ENCODE measurements at places on chromosomes 12 and 14.

DNA sequence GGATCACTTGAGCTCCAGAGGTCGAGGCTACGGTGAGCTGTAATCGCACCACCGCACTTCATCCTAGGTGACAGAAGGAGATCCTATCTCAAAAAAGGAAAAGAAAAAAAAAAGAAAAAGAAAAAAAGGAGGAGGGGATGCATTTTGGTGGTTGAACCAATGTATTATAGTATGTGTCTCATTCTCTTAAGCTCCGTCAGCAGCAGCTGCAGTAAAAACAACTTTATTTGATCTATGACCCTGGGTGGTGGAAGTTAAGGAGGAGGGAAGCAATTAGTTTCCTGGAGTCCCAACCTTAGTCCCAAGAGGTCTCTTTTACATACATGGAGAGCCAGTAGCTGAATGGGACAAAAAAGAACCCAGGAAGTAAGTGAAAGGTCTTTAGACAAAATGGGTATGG is 26.8 kb upstream of the APOF start:
- no peak for DNase-seq

- DNase-seq: no peak
Measured at GRCh38 chr14:74141703-74142102, 56.9 kb downstream of the LIN52 start.

DNA sequence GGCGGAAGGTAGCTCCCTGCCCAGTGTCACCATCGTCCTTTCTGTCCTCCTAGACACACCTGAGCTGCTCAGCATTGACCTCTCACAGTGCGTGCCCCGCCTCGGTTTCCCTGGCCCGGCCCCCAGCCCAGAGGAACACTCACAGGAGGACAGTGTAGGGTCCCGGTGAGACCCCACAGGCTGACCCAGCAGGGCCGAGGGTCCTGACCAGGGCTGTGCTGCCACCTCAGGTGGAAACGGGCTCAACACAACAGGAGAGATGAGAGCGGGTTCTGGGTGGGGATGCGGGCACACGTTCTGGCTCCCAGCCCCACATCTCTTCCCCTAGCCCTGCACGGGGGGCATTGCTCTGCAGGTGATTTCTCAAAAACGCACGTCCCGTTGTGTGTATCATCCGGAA is 98.1 kb downstream of the PIWIL1 start:
- no peak for DNase-seq

GRCh38 chr14:36817071-36817930 is 155.6 kb downstream of the PAX9 start:
- DNase-seq: no peak

DNA sequence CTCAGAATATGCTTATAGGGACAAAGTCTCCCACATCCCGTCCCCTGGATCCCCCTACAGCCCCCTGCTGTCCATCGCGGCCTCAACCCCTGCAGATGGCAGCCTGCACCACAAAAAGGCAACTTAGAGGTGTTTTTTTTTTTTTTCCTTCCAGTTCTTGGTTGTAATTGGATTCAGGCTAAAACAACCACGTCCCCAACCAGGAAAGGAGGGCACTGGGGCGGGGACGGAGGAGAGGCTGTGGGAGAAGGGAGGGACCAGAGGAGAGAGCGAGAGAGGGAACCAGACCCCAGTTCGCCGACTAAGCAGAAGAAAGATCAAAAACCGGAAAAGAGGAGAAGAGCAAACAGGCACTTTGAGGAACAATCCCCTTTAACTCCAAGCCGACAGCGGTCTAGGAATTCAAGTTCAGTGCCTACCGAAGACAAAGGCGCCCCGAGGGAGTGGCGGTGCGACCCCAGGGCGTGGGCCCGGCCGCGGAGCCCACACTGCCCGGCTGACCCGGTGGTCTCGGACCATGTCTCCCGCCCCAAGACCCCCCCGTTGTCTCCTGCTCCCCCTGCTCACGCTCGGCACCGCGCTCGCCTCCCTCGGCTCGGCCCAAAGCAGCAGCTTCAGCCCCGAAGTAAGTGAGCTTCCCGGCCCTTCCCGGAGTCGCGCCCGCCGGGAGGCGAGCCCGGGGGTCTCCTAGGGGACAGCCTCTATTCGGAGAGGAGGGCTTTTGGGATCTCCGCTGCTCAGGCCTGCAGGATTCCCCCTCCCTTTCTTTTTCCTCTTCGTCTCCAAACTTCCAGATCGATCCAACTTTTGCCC is at the start of gene MMP14:
Gene MMP14, plus strand, starts transcription at position 285 of the 813 bp plus-strand sequence. Its CDS starts 233 bp downstream, at position 518.
- peak; percentile 84 for DNase-seq

DNA sequence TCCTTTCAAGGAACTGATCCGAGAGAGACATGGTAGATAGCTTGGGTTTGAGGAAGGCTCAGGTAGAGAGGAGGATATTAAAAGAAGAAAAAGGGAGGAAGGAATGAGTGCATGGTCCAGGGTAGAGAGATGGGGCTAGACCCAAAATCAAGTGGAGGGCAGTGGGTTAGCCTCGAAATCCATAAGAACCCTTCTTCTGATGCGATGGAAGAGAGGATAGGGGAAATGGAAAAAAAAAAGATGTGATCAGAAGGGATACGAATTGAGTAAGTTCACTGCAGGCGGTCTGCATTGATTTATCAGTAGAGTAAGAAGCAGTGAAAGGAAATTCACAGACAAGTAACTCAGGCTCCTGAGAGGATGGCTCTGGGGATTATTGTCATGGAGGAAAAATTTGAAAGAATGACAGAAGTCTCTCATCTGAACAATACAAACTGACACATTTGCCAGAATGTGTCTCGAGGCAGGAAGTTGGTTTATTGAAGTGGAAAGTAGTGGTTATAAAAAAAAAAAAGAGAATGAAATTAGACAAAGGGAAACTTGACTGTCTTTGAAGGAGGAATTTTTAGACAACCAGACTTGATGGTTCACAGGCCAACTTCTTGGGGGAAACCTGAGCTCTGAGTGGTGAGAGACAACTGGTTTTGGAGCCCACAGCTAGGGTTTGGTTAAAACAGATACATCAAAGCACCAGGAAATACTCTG is 10.2 kb downstream of the PPFIBP1 start:
- no peak for DNase-seq
